A549 (cell line): ENCODE measurements at places on chromosomes 6 and 20. TPM values are rescaled to one million over a fixed set of nuclear protein-coding genes. Genes with fewer than 3 reads are reported as not detected.

The NEURL2 gene
- 1.4 to 1.6 TPM (median 1.4 TPM) in 3 replicates for polyA plus RNA-seq

The DST gene
- polyA plus RNA-seq, result 32.4 to 41.6 TPM (median 37.5 TPM) in 3 replicates

The TRIM40 gene
- polyA plus RNA-seq, result 0.05 TPM in 1 of 3 replicates, not detected in the others

The NMBR gene
- polyA plus RNA-seq, result not detected in 3 replicates

The TAAR5 gene
- polyA plus RNA-seq, result not detected in 3 replicates

The HRH3 gene
- polyA plus RNA-seq, result not detected in 3 replicates

The CDH26 gene
- polyA plus RNA-seq, result 0.16 to 0.28 TPM (median 0.27 TPM) in 3 replicates

DNA sequence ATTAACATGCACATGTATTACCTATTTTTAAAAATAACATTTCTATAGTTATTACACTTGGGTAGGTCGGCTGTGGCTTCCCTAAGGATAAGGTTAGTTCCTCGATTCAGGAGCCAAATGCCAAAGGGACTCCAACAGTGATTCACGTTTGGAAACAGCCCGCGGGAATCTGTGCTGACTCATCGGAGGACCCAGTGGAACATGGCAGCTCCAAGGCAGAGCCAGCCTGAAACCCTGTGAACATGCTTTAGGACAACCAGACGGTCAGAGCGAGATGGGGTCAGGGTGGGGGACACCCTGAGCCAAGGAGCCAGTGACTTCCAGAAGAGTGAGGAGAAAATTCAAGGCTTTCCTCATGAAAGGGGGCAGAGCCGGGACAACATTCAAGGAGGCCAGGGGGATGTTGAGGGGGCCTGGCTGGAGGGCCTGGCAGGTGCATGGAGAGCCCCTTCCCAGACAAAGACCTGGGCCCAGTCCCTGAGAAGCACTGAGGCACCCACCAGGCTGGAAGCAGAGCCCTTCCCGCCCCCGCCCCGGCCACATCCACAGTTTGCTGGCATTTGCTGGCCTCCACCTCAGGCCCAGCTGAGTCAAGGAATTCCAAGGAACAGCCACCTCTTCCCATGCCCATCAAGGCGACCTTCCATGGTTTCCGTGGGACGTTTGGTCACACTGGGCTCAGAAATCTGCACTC is 133.2 kb downstream of the SNX5 start:
- peak; percentile 72 for DNase-seq

DNA sequence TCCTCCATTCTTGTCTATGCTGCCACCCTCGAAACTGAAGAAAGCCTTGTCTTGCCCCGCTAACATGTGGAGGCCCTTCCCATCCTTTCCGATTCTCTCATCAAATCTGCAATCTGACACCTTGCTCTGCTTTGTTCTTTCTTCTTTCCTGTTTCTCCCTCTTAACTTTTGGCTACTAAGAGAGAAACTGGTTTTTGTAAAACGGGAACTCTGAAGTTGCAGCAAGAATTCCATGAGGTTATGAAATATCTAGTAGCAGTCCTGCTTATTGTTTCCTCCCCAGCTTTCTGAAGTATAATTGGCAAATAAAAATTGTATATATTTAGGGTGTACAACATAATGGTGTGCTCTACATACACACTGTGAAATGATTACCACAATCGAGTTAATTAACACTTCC is 80.2 kb downstream of the MAP7 start:
- no peak for DNase-seq

DNA sequence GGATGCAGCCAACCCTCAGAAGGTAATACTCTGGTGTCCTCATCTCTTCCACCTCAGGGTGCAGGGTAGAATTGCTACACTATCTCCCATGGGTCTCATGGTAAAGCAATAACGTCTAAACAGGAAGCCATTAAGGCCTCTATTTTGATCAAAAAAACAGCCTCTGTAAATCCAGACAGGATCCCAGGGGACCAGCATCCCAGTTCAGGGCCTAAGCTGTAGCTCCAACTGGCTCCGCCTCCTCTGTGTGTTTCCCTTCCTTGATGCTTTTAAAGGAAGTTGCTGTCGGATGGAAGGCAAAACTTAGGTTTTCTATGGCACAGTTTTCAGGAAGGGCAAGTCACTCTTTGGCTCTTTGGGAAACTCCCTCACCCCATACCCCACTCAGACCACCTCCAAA is 222.0 kb downstream of the MAFB start:
- no peak for DNase-seq

DNA sequence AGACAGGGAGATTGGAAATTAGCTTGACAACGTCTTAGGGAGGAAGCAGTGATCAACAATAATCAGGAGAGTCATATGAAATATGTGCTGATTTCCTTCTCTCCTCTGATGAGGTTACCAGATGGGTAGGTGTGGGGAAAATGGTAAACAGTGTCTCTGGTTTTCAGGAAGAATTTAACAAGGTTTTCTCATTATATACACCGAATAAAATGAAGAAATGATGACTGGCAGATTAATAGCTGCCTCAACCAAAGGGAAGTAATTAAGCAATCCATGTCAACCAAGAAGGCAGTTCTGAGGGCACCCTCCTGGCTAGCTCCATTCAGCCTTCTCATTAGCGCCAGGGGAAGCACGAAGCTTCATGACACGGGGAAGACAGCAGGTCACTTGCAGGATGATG is 12.7 kb upstream of the RAMACL start:
- no peak for DNase-seq

GRCh38 chr6:624979-625378 is 31.9 kb downstream of the HUS1B start:
- peak; percentile 18 for DNase-seq

- DNase-seq, result no peak
Observed at GRCh38 chr20:46034039-46034438, 5.0 kb downstream of the SLC12A5 start.

DNA sequence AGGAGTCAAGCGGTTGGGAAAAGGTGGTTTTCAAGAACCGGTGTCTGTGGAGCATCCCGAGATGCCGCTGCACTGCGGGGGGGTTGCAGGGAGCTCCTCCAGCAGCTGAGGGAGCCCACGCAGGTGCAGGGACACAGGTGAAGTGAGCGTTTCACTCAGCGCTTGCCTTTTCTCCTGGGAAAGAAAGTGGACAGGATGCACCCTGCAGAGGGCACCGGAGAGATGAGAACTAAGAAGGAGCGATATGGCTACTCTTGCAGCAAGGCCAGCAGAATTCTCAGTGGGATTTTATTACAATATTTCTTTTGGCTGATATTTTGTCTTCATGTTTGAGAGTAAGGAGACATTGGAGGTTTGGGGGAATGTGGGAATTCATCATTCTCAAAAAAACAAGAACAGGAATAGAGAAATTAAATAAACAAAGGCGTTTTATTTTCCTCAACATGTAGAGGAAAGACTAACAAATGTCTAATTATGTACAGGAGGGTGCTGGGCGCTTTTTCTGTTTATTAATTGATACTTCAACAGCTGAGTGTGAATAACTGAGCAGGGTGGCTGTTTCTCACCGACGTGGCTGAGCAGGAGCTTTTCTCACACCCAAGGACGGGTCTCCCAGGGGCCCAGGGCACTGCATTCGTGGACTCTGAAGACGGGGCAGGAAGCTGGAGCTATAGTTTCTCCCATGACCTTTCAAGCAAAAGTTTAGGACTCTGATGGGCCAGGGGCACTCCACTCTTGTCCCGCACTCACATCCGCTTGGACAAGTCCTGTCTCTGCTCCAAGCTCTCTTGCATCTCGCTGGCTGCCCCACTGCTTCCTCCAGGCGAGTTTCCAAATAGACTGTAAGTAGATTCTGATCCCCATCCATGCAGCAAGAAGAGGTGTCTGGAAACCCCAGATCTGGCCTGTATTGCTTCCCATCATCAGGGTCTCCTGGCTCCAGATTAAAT is 176.1 kb downstream of the SMOC2 start:
- DNase-seq, result peak; percentile 10

- DNase-seq, result no peak
Observed at GRCh38 chr20:53003420-53004154, 31.4 kb downstream of the TSHZ2 start.

- DNase-seq, result no peak
Observed at GRCh38 chr20:58224974-58225373, 3.5 kb downstream of the ANKRD60 start.

DNA sequence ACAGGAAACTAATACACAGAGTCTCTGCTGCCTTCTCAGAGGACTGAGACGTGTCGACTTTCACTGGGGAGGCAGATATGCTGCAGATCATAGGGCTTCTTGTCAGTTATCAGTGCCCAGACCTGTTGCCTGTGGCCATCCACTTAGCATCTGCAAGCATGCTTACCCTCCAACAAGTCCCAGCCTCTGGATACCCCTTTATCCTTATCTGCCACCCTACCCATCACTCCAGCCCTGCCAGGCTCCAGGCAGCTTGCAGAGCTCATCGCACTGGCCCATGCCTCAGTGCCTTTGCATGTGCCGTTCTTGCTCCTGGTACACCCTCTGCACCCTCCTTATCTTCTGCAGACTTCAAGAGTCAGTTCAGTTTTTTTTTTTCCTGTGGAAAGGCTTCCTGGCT is 119.2 kb downstream of the TOX2 start:
- no peak for DNase-seq

DNA sequence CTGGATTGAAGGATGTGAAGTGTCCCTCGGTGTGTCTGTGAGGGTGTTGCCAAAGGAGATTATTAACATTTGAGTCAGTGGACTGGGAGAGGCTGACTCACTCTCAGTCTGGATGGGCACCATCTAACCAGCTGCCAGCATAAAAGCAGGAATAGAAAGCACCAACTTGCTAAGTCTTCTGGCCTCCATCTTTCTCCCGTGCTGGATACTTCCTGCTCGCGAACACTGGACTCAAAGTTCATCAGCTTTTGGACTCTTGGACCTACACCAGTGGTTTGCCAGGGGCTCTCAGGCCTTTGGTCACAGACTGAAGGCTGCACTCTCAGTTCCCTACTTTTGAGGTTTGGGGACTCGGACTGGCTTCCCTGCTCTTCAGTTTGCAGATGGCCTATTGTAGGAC is 220.3 kb upstream of the LRFN2 start:
- peak; percentile 34 for DNase-seq
